Eye (tissue), 1 donor: ENCODE measurements at places on chromosomes 12 and 14.

DNA sequence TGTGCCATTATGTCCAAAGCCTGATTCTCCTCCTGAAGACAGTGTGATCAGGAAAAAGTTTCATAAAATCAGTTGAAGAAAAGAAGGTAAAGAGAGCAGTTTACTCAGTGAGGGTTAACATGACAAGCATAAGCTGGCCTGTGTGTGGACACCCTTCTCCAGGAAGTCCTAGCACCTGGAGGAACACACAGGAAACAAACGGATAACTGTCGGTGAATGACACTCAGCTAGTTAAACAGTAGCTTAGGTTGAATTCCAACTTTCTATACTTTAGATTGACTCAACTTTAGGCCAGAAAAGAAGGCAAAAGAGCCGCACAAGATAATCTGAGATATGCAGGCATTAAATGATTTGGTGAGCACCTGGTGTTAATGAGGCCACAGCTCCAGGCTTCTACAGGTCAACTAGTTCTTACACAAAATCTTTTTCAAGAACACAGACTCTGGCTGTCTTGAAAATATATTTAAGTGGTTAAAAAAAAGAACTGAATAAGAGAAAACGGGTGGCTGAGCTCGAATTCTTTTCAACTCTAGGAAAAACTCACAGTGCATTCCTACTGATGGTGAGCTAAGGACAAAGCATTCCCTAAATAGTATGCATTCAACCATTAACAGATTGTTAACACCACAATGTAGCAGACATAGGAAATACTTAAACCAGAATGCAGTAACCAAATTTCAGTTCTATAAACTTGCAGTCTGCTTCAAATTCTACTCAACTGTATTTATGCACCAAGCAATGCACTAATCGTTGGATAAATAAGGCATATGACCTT, 56.9 kb upstream of the TSPAN8 start:
- no peak for DNase-seq

DNA sequence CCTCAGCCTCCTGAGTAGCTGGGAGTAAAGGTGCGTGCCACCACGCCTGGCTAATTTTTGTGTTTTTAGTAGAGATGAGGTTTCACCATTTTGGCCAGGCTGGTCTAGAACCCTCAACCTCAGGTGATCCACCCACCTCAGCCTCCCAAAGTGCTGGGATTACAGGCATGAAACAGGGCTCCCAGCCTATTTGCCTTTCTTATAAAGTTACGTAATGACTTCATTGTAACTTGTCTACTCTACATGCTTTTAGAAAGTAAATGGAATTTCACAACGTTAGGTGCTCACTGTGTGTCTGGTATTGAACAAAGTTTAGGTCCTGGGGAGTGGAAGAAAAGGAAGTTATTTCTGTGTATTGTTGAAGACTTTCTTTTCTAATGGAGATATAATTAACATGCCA, 12.5 kb downstream of the CFAP251 start:
- no peak for DNase-seq

DNA sequence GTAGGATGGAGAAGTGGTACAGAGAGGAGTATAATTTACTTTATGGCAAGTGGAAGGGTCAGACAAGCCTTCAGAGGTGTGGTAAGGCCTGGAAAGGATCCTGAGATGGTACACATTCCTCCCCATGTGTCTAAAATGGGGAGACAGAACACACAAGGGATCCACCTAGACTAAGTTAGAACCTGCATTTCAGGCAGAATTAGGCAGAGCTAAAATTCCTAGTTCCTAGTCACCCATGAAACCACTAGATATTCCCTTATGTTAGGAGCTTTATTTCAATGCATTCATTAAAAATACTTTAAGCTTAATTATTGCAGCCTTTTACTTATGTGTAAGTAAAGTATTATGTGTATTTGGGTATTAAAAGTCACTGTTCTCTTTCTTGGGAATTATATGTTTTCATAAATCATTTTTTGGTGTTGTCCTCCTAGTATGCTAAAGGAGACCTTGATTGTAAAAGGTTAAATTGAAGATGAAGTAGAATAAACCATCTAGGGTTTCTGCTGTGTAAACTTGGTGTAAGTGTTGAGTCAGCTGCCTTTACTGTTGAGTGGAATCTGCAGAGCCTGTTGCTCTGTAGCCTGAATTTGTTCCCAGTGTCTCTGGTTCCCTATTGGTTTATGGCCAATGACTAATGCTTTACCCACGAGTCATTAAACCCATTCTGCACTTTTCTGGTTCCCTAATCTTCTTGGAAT, 423.2 kb downstream of the ATP23 start:
- DNase-seq: peak; percentile 42

DNA sequence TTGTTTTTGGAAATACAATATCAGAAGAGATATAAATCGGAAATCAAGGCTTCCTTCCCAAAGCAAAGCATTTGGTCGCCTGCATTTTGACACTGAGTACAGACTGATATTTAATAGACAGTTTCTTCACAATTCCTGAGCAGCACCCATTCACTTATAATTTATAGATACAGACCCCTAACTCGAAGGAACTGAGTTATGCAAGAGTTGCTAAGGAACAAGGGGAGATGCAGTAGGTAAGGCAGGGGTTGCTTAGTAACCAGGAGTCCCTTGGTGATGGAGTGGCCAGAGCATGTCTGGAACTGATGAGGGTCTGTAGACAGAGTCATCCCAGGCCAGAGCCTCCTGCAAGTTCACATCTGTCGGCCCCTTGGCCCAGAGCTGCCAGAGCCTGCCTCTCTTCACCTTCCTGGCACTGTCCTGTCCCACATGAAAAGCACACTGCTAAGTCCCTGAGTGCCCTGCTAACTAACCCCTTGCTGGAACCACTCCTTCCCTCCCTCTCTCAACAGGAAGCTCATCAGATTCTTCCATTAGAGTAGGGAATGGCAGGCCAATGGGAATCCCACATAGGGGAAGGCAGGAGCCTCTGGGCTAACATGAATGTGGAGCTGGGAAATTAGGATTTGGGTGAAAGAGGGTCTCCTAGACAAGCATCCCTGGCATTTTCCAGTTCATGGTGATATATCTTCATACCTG, 3.6 kb upstream of the DHRS2 start:
- DNase-seq: peak; percentile 3

GRCh38 chr12:57128519-57129247, 400 bp downstream of the LRP1 start:
- DNase-seq: peak; percentile 61

DNA sequence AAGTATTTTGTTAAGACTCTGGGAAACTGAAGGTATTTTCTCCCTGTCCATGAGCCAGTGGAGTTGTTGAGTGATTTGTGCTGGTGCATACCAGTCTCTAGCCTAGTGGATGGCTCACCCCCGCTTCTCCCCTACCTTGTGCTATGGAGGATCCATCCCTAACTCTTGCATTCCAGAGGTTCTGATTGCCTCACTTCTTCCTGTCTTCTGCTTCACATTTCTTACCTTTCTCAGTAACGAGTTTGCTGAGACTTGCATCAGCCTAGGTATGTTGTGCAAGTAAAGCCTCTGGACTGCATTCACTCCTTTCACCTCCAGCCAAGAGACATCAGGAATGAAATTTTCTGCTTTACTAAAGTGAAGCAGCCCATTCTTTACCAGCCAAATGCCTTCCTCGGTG, 391.6 kb downstream of the ZFP36L1 start:
- DNase-seq: no peak
